ENCODE measurements at places on chromosomes 6 and 20.

DNA sequence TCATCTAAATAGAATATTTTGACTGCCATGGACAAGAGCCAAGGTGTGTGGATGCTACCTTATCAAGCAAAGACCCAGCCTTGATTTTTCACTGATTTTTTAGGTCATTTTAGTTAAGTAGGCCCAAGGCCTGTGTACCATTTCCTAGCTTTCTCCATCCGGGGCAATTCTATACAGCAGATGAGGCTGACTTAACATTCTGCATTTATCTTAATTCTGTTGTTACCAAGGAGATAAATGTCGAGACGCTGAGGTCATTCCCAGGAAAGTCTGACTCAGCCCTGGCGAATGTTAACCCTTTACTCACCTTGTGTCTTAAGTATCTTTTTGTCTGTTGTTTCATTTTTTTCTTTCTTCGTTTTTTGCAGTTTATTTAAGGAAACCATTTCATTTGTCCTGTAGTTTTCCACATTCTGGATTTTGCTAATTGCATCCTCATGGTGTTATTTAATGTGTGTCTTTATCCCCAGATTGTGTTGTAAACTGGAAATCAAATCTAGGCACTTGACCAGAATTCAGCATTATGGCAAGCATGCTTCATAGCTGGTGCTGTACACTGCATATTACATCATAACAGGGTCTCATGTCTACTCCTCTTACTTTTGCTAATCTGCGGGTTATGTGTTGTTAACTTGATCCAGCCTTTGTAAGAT is 277.0 kb downstream of the CDKAL1 start:
- no peak for DNase-seq

GRCh38 chr6:71404145-71404966 is 115.7 kb downstream of the OGFRL1 start:
- no peak for DNase-seq

DNA sequence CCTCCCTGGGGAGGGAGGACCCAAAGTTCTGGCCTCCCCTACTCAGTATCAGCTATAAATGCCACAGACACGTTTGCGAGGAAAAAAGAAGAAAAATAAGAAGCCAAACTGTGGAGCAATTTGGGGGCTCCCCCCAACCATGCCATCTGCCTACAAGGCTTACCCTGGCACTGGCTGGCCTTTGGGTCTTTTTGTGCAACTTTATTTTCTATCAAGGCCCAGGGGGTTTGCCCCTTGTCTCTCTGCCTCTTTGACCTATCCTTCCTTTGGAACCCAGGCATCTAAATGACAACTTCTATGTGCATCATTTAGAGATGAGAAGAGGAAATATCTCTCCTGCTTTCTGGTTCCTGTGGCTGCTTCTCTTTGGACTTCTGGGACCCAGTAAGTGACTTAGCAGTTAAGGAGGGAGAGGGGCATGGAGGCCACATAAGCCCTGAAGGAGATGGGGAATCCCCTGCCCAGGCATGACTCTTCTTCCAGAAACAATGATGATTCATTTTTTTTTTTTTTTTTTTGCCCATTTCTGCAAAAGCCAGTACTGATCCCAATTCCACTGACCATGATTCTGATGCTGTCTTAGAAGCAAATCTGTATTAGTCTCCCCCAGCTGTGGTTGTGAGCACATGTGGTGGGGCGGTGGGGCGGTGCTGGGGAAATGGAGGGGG is at the start of gene MUC22:
Gene MUC22, plus strand, starts transcription at position 82 of the 668 bp plus-strand sequence. Its CDS starts 233 bp downstream, at position 315.
- DNase-seq = no peak

DNA sequence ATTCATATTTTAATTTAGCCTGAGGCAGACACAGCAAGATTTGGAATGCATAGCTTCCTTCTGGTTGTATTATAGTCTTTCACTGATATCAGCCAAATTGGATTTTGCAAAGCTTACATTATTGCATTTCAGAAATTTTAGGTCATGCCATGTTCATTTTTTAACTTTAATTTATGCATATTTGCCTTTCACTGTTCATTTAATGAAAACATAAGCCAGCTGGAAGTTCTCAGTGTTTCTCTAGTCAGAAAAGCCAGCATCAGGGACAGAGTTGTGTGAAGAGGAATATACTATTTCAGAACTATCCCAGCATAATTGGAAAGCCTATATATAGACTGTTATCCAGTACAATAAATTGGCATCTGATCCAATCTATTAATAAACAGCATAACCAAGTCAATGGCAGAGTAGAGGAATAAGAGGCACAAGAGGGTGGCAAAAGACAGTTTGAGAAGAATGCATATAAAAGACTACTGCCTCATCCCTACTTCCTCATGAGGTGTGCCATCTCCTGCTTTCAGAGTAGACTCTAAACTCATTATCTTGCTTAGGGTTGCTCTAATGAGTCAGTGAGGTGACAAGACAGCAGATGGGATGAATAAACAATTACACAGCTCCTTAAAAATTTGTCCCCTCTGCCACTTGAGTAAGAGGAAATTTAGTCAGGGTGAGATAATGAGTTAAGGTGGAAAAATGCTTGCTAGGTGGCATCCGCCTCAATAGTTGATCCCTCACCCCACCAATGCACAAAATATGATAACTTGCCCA is 159.8 kb upstream of the HCRTR2 start:
- DNase-seq = no peak

GRCh38 chr6:165486183-165487137 is 176.6 kb downstream of the PDE10A start:
- DNase-seq = no peak

DNA sequence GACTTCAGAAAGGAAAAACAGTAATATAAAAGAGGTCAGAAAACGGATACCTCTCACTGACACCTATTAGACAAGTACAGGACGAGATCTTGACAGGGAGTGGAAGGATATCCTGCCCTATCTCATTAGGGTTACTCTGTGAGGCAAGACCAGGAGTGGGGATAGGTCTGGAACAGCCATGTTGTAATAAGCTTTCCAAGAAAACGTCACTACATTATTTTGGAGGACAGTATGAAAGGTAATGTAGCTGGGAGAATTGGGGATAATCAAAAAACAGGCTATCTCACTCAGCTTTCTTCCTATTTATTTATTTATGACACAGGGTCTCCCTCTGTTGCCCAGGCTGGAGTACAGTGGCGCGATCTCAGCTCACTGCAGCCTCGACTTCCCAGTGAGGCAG is 25.3 kb downstream of the HMGN4 start:
- DNase-seq = no peak

- DNase-seq = no peak
These were observed 28.1 kb downstream of the HM13 start for GRCh38 chr20:31542201-31542842.

DNA sequence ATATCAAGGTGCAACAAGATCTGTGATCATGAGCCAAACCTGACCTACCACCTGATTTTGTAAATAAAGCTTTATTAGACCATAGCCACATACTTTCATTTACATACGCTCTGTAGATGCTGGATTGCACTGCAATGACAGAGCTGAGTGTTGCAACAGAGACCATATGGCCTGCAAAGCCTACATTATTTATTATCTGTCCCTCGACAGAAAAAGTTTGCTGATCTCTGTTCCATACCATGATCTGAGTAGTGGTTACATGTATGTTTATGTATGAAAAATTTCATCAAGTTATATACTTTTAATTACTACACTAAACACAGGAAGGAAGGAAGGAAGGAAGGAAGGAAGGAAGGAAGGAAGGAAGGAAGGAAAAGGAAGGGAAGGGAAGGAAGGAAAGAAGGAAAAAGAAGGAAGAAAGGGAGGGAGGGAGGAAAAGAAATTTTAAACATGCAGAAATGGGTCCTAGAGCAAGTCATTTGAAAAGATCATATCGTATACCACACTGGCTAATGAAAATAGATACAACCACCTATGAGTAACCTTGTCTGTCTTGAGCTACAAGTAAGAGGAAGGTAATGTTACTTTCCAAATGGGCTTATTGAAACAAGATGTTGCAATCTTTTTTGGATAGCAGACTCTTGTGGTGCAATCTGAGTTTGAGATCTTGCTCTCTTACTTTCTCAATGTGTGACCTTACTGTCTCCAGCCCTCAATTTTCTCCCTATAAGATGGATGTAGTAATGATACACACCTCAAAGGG is 441.0 kb downstream of the KIF16B start:
- no peak for DNase-seq

Data from liver (tissue), 10 donors.